ENCODE measurements at places on chromosomes 1 and 21.
A peak's percentile ranks its signal among the peaks of the same experiment; 100 is the strongest.

DNA sequence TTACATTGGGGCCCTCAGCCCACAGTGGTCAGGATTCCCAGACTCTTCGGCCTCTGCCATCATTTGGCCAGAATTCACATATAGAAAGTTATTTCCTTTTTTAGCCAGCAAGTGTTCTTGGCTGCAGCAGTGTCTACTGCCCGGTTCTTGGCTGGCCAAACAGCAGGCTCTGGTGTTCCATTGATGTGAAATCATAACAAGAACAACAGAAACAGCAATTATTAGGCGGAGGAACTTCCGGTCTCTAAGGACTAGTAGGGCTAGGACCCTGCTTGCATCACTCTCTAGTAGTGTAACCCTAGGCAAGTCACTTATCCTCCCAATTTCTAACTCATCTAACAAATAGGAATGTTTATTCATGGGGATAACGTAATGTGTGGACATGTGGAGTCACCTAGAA, 8.7 kb upstream of the GJA5 start:
- no peak for DNase-seq

GRCh38 chr21:43340491-43341377, 86.2 kb downstream of the SIK1 start:
- no peak for DNase-seq

- no peak for DNase-seq
These were observed 144.5 kb downstream of the AKT3 start for GRCh38 chr1:243705585-243705984.

DNA sequence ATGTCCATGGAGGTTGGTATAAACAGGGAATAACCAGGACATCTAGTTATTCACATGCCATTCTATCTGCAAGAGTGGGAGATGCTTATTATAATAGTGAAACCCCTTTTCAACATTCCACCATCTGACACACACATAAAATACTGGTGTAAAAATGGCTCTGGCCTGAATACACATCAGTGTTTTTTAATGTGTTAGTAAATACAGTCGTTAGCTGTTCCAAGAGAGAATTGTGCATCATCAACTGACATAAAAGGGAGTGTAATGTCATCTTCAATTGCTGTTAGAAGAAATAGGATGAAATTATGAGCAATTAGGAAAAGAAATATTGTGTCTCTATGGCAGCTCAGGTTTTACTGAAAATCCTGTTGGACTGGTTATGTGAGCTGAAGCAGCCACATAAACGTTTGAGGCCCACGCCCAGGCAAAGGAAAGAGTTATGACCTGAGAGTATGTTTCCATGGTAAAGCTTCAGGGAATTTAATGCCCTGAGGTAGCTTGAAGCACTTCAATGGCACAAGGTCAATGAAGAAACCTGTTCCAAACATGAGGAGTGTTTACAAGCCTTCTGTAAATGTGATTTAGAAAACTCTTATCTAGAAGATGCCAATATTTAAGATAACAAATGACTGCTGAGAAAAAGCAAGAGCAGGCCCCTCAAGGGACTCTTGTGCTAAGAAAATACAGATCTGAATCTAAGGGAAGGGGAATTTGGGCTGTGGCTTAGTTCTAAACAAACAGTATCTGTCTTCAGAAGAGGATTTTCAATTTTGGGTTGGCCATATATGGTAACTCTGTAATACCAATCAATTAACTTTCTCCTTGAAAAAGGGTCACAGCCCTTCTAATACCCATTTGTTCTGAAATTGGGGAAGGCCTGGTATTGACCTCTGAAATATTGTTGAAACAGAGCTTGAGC, 384.3 kb downstream of the SEC16B start:
- peak; percentile 87 for DNase-seq

GRCh38 chr1:33656467-33657005, 184.1 kb downstream of the ZSCAN20 start:
- DNase-seq = no peak

DNA sequence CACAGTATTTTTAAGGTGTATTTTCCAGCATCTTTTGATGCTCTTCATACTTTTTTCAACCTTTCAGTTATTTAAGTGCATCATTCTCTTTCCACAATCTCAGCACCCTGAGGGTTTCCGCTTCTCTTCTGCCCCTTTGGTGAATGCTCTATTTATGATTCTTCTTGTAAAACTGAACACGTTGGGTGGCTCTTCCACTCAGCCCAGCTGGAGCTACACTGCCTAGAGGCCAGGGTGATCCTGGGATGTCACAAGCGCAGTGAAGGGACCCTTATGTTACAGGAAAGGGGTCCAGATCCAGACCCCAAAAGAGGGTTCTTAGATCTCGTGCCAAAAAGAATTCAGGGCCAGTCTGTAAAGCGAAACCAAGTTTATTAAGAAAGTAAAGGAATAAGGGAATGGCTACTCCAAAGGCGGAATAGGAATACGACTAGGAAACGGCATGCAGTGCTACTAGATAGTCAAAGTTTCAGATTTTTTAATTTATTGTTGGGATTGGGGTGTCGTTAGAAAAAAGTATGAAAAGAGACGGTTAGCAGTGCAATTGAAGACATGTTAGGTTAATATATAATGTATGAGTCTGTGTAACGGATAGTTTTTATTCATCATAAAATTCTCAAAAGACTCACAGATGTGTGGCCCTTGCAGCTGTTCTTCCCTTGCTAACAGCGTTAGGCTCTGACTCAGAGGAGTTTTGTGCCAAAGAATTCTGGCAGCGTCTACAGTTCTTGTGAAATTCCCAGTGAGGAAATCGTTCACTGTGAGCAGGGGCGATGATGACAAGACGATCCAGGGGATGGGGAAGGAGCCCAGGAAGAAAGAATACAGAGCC, 14.4 kb upstream of the ERVH48-1 start:
- no peak for DNase-seq

GRCh38 chr1:94962409-94963265, 35.7 kb upstream of the CNN3 start:
- no peak for DNase-seq

DNA sequence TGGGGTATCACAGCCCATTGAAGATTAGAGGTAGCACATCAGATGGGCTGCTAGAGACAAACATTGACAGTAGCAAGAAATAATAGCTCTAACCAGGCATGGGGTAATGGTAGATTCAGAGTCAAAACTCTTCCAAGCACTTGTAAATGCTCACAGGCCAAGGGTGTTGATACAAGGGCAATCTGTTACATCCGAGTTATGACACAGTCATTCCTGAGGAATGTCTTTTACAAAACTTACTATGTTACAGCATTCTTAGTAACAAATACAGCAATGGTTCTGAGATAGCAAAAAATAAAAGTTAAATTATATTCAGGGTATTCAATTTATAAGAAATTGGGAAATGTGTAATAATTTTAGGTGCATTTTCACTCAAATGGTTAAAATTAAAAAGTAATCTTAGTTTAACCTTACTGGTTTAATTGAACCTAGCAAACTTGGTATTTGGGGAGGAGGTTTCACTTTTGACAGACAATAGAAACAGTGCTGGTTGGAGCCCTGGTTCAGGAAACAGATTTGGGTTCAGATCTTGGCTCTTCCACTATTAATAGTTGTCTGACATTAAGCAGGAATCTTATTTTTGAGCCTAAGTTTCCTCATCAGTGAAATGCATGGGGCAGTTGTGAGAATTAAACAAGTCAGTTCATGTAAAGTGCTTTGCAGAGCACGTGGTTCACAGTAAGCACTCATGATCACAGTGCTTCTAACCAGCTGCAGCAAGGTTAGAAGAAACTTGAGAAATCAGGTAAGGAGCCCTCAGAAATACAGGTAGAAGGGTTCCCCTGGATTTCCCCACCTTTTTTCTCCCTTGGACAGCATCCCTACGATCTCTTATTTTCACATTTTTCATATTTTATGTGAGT, 4.4 kb downstream of the ST3GAL3 start:
- DNase-seq = no peak

DNA sequence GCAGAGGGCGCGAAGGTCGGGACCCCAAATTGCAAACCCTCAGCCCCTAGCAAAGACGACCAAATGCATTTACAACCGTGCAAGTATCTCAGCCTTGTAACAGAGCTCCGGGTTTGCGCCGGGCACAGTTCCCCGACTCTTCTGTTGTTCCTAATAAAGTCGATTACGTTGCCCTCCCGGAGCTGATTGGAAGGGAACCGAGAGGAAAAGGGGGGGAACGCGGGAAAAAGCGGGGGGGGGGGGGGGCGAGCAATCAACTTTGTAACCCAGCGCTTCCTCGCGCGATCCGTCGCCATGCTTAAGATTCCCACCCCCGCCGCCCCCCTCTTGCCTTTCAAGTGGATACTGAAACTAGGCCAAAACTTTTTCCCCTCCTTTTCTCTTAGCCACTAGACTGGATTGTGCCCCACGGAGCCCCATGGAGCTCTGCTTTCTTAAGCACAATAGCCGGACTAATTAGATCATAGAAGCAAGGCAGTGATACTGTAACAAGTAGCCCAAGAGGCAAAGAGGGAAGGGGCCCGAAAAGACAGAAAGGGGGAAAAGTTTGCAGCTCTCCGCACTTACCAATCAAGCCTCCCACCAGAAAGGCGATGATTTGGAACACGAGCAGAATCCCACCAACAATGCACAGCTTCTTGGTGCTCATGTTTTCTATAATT, 565 bp downstream of the WLS start:
- DNase-seq = peak; percentile 59

GRCh38 chr1:21674957-21675356, 5.8 kb upstream of the RAP1GAP start:
- no peak for DNase-seq

- DNase-seq = no peak
These were observed 1.1 kb downstream of the TXNIP start for GRCh38 chr1:145995148-145995881.

All from NCI-H1105 (cell line).